ENCODE measurements at places on chromosomes 1 and 21.

GRCh38 chr21:44013380-44014088 is 1.4 kb downstream of the TRAPPC10 start:
- no peak for DNase-seq

- no peak for DNase-seq
Observed at GRCh38 chr1:212226467-212226866, 58.7 kb upstream of the PPP2R5A start.

DNA sequence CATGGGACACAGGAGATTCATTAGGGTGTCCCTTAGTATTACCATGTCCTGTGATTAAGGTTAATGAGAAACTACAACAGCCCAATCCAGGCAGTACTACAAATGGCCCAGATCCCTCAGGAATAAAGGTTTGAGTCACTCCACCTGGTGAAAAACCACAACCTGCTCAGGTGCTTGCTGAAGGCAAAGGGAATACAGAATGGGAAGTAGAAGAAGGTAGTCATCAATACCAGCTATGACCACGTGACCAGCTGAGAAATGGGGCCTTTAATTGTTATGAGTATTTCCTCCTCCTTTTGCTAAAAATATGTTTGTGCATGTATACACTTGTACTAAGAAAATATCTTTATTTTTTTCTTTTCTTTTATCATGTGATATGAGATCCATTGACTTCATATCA is 91.1 kb upstream of the ADAMTS5 start:
- no peak for DNase-seq

DNA sequence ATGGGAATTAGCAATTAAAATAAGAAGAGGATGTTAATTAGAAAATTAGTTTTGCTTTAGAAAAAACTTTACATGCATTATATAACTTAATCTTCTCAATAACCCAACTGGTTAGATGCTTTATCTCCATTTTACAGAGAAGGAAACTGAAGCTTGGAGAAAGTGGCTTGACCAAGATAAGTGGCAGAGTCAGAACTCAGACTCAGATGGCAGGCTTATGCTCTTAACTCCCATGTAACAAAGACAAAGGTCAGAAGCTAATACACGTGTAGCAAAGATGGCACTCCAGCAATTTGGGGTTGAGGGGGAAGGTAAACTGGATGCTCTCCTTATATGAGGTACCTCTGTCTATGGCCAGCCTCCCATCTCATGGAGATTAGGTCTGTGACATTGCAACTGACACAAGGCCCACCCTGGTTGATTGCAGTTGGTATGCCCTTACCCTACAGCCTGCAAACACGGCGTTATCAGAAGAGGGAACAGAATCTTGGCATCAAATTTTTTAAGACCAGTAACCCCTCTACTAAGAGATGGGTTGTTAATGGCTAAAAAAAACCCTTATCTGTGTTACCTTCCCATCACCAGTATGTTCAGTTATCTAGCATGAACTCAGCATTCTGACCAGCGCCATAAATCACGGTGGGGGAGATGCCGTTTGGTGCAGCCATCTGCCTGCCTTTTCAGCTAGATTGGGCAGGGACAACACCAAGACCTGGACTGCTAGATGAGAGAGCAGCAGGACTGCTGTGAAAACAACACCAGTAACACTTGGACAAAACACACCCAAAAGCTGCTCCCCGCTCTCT is 97.0 kb downstream of the UBR4 start:
- DNase-seq, result no peak

- no peak for DNase-seq
Observed at GRCh38 chr1:31801458-31801857, 14.4 kb downstream of the SPOCD1 start.

- no peak for DNase-seq
Observed at GRCh38 chr1:156073740-156074139, 8.5 kb downstream of the MEX3A start.

- DNase-seq, result no peak
Observed at GRCh38 chr1:107473065-107473464, 332.2 kb downstream of the NTNG1 start.

- DNase-seq, result no peak
Observed at GRCh38 chr1:86773341-86774288, 69.2 kb downstream of the SH3GLB1 start.

GRCh38 chr1:59765011-59765730 is 49.6 kb upstream of the HOOK1 start:
- DNase-seq, result no peak

GRCh38 chr1:89865498-89866382 is 44.9 kb downstream of the LRRC8D start:
- no peak for DNase-seq

- DNase-seq, result no peak
Observed at GRCh38 chr21:42493109-42494060, 2.6 kb downstream of the RSPH1 start.

GRCh38 chr1:109721042-109721441 is 9.0 kb downstream of the GSTM5 start:
- DNase-seq, result no peak

DNA sequence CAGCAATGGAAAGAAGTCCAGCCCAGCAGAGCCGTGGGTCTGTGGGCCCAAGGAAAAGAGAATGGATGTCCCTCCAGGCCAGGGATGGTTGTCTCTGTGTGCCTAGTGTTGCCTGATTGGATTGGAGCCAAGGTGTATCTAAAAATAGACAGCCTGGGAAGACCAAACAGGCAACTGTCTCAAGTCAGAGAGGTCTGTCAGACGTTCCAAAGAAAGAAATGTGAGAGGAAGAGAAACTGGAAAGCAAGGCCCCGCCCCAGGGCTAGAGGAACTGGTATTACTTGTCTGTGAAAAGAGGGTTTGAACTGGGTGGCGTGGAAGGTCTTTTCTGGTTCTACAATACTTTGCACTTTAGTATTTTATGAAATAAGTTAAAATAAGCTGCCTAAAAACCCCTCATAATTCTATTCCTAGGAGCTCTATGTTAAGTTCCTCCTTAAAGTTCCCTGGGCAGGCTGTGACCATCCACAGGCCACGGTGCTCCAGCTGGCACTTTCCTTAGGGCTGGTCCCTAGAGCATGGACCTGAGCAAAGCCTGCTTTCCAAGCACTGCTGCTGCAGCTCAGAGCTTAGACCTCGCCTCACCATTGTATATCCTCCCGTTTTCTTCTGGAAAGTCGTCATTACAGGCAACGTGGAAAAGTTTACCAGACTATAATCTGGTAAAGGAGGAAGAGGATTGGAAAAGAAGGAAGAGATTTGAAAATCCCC is 151.6 kb downstream of the DISC1 start:
- DNase-seq, result peak; percentile 49

- no peak for DNase-seq
Observed at GRCh38 chr1:103448560-103448959, 76.9 kb upstream of the RNPC3 start.

- no peak for DNase-seq
Observed at GRCh38 chr1:93537924-93538323, 90.0 kb downstream of the FNBP1L start.
